ENCODE measurements at places on chromosomes 5 and 9. TPM values are rescaled to one million over a fixed set of nuclear protein-coding genes. Genes with fewer than 3 reads are reported as not detected.

Gene LMX1B
- total RNA-seq: 0.77 TPM

Gene ZNG1C
- total RNA-seq: 18.5 TPM

Gene CCDC171
- total RNA-seq: 0.87 TPM

Gene SLC36A3
- total RNA-seq: not detected

Gene SMU1
- 17.6 TPM for total RNA-seq

Gene NPR3
- 43.3 TPM for total RNA-seq

Gene DNAI1
- total RNA-seq: not detected

Gene ATP6V0E1
- total RNA-seq: 319 TPM

Gene UBE2QL1
- total RNA-seq: 0.61 TPM

Gene ADAMTSL1
- total RNA-seq: 3.4 TPM

Gene HRCT1
- 5.2 TPM for total RNA-seq

Gene TAL2
- not detected for total RNA-seq

Gene ARHGEF28
- 9.4 TPM for total RNA-seq

Gene BHMT2
- total RNA-seq: 60.6 TPM

Gene PTPRD
- 18.0 TPM for total RNA-seq

Gene ADAMTS12
- 41.2 TPM for total RNA-seq

Gene SWI5
- 16.0 TPM for total RNA-seq

Gene PCDHGA10
- total RNA-seq: 4.2 TPM

Gene PAX5
- 0.06 TPM for total RNA-seq

Gene CDK7
- 20.1 TPM for total RNA-seq

Gene TRPM6
- total RNA-seq: 1.3 TPM

Gene CMBL
- total RNA-seq: 17.3 TPM

Gene TAS2R1
- total RNA-seq: not detected

Gene SPATA31E1
- not detected for total RNA-seq

Data from mesenteric fat pad (tissue), 1 donor.